ENCODE measurements at places on chromosomes 3 and 15.

DNA sequence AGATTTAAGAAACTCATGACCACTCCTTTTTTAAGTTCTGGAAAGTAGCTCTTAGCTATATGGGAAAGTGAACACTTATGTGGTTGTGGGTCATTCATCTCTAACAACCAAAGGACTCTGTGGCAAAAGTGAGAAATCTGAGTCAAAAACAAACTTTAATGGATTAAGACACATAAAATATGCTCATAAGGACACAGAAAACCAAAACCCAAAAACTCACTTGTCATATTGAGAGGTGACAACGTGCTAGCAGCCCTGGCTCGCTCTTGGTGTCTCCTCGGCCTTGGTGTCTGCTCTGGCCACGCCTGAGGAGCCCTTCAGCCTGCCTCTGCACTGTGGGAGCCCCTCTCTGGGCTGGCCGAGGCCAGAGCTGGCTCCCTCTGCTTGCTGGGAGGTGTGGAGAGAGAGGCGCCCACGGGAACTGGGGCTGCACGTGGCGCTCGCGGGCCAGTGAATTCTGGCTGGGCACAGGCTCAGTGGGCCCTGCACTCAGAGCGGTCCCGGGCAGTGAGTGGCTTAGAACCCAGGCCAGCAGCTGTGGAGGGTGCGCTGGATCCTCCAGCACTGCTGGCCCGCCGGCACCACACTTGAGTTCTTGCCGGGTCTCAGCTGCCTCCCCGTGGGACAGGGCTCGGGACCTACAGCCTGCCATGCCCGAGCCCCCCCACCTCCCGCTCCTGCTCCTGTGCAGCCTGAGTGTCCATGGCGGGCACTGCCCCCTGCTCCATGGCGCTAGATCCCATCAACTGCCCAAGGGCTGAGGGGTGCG is 30.3 kb upstream of the SKIL start:
- no peak for DNase-seq

DNA sequence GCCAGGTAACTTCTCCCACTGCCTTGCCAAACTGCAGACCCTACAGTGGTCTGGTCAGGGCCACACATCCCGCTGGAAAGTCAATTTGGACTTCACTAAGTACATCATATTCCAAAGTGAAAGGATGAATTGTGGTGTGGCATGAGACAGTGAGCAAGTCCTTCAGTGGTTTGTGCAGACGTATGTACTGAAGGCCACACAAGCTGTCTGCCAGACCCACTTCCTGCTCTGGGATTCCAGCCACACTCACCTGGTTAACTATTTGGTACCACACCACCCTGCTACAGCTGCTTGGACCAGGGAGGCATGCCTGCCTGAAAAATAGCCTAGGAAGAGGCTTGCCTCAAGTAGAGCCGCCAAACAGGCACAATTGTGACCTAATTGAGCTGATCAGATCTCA is 94.1 kb upstream of the STRIT1 start:
- no peak for DNase-seq

- no peak for DNase-seq
Observed at GRCh38 chr15:70269991-70270751, 172.5 kb upstream of the TLE3 start.

DNA sequence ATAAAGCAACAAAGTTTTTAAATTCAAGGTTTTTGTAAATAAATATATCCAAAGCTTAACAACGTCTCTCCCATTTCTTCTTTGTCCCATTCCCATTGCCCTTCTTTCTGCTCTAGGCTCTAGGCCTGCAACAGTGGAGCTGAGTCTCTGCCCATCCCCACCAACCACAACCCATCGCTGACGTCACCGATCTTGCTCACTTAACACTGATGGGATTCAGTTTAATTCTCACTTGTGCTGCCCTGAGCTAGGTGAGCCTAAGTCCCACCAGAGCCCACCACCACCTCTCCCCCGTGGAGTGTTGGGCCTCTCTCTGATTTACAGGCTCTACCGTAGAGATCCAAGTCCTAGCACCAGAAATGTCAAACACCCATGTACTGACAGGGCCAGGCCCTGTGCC is 61.3 kb upstream of the RAB6B start:
- DNase-seq, result no peak

DNA sequence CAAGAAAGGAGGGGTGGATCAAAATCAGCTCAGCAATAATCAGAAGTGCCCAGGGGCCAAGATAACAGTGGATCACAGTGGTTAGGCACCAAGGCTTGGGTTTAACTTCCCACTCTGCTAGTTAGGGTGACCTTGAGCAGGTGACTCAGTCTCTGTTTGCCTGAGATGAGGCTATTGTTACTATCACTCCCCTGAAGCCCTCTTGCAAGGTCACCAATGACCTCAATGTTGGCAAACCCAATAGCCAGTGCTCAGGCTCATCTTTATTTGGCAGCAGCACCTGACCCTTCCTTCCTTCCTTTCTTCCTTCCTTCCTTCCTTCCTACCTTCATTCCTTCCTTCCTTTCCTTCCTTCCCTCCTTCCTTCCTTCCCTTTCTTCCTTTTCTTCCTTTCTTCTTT is 102.4 kb upstream of the HACD2 start:
- DNase-seq, result no peak

- DNase-seq, result no peak
Observed at GRCh38 chr3:121718205-121718846, 31.2 kb downstream of the GOLGB1 start.

DNA sequence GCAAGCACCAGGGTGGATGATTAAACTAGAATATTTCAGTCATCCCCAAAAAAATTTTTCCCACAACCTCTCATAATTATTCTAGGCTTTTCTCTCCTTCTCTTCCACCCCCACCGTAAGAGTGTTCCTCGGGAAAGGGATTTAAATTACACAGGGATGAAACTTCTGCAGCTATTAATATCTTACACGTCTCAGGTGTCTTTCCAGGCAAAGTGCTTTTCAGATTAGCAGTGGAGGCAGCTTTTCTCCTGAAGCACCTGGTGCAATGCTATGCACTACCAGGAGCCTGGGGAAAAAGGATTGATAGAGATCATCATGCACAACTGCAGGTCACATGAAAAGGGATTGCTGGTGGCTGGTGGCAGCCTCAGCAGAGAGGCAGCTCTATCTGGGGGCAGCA is 250.4 kb downstream of the NTRK3 start:
- no peak for DNase-seq

GRCh38 chr3:158084651-158085050 is 21.6 kb downstream of the SHOX2 start:
- no peak for DNase-seq

- no peak for DNase-seq
Observed at GRCh38 chr3:42742688-42743087, 30.4 kb downstream of the CCDC13 start.

- DNase-seq, result no peak
Observed at GRCh38 chr15:43517354-43518196, at the start of gene MAP1A. MAP1A (plus strand) TSS chr15:43517608; CDS start chr15:43521474, 3,866 bp downstream.

GRCh38 chr3:161401389-161401788 is 30.1 kb upstream of the SPTSSB start:
- DNase-seq, result no peak

DNA sequence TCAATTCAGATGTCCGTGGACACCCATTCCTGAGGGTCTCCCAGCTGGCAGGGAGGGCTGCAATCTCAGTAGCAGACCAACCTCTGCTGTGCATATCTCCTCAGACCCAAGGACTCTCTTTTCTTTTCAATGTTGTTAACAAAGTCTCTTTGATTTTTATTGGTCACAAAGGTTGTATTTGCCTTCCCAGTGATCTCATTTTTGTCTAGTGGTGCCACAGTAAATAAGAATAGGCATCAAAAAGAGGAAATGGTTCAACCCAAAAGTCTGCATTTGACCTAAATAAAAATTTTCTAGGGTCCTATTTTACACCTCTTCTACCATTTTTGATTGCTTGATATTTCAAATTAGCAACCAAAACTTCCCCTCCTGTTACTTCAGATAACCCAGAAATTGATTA is 225.9 kb downstream of the CDIN1 start:
- DNase-seq, result no peak

DNA sequence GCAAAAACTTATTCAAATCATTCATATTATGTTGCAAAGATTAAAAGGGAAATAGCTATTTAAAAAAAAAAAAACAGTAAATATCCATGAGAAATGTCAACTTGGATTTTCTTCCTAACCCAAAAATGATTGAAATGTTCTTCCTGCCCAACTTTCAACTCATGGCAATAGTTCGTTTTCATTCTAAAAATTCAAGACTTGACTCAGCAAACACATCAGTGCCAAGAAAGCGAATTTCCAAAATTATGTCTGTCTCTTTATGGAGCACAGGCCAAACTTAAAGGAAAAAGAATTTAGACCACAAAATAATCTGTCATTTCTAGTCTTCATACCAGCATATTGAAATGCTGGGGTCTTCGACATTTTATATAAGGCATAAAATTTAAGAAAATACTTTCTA is 63.7 kb downstream of the MAGI1 start:
- DNase-seq, result no peak

GRCh38 chr3:35969406-35969805 is 330.1 kb downstream of the ARPP21 start:
- DNase-seq, result no peak

DNA sequence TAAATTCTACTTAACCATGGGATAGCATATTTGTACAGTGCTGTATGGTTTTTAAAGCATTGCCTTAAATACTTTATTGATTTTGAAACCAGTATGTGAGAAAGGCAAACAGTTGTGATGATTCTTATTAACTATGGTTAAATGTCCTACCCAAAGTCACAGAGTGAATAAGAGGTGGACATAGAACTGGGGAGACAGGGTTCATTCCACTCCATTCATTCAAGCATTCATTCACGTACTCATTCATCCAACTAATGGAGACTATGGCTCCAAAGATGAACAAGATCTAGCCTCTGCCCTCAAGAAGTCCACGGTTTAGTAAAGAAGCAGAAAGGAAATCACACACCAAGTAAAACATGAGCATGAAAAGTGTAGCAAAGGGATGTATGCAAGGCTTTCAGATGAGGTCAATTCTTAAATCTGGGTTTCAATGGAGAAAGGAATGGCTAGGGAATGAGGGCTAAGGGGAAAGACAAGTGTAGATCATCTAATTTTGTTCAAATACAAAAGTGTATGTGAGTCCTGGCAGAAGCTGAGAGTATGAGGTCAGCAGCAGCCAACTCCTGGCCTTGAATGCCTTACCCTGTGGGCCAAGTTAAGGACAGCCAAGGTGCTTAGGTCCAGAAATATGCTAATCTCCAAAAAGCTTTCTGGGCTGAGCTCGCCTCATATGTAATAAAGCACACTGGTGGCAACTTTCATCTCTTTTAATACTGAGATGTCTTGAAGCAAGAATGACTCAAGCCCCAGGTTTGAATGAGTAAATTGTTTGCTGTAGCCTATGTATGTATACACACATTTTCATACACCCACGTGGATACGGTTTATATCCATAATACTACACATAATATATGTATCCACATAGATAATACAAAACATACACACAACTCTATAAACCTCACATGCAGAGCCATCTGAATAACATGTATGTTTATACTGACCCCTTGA is 4.3 kb downstream of the TNIK start:
- no peak for DNase-seq

DNA sequence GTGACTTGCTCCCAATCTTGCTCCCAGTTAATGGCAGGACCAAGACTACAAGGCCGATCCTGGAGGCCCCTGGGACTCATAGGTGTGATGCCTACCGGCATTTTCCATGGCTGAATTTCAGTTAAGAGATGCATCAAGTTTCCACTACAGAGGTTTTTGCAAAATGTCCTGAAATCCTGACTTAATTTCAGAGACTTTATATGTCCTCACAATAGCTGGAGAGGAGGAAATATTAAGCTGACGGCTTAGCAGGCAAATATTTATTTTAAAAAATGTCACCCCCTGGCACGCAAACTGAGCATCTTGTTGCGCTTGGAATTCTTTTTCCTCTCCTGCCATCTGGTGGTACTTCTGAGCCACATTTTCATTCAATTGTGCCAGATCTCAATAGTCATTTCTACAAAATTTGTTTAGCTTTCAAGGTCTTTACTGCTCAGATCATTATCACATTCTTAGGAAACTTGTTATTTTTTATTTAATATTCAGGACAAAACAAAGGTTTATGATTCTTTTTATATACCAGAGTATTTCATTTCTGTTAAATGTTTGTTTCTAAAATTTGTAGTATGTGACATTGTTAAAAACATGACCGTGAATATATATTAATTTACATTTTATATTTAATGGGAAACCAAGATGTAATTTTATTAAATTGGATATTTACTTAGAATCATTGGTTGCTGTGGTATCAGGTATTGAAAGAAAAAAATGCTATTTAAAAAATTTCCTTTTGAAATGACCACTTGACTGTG is 189.2 kb upstream of the THRB start:
- DNase-seq, result peak; percentile 48

GRCh38 chr15:35173444-35174118 is 88.5 kb upstream of the NANOGP8 start:
- DNase-seq, result no peak

DNA sequence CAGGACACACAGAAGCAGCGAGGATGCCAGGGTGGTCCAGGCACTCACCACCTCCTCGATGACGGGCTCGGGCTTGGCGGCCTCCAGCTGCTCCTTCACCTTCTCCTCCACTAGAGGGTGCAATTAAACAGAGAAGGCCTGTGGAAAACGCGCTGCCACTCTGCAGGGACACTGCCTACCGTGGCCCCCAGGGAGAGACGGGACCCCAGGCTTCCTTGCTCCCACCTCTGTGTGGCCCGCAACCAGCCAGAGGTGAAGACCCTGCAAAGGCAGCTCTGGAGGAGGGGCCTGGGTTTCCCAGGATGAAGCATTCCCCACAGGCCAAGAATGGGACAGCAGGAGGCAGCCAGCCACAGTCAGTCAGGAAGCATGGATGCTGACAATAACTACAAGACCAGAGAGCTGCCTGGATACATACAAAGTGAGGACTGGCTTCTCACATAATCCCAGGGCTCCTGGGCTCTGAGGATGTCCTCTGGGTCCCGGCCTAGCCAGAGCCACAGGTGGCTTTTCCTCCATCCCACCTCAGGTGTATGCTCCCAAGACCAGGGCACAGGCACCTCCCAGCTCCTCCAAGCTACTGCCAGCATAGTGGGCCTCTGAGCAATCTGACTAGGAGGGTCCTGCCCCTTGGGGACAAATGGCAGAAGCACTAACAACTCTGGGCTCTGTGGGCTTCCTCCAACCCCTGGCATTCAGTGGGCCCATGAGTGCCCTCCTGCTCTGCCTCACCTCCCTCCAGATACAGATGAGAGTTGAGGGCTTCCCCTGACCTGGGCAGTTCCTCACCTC is 46.2 kb downstream of the PTH1R start:
- DNase-seq, result peak; percentile 55

DNA sequence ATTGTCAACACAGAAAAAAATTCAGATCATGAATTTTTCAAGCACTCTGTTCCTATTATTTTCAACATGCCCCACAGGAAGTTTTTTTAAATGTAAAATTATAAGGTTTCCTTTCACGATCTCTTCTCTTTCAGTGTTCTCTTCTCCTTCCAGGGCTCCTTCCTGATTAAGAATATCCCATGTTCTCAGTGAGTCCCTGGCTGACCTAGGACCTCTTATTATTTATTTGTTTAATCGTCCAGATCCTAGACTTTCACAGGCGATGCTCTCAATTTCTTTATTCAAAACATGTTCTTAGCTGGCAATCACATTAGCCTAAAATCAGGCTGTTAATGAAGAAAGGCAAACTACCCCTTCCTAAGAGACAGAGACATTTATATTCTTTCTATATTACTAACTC is 124.3 kb downstream of the ABI3BP start:
- DNase-seq, result no peak
